ENCODE measurements at places on chromosomes 11 and 22.

GRCh38 chr11:87137711-87138110 lies 100.0 kb downstream of the TMEM135 start:
- DNase-seq, result no peak

DNA sequence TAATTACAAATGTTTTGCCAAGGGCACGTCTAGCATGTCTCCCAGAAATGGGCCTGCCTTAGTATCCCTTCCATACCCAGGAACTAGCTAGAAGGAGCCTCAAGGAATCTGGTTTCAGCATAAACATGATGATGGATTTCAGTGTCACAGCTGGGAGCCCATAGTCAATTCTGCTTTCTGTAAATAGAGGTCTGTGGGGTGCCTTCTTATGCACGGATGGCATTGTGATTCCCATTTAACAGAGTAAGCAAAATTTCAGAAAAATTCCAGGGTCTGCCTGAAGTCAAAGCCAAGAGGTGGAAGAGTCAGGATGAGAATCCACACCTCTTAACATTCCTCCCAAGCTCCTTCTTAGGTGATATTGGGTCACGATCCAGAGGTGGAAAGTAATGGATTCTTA lies 12.1 kb downstream of the DUSP18 start:
- DNase-seq, result no peak

GRCh38 chr11:27688076-27688475 lies 12.2 kb downstream of the BDNF start:
- DNase-seq, result no peak

GRCh38 chr11:110085255-110085838 lies 7.8 kb upstream of the ZC3H12C start:
- DNase-seq, result no peak

GRCh38 chr11:109018639-109019038 lies 353.8 kb downstream of the DDX10 start:
- no peak for DNase-seq

DNA sequence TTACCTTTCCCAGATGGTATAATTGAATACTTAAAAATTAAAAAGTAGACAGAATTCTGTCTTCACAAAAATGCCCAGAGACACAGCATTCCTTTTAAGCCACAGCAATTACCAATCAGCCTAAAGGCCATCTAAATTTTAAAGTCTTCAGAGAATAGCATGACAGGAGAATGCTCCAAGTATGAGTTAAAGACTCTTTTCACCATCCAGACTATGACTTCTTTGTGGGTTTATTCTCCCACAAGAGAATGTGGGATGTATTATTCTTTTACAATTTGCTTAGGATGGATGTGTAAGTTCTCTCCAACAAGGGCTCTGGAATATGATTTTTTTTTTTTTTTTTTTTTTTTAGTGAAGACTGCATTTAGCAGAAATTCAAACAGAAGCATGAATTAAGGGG lies 249.9 kb downstream of the TTC28 start:
- no peak for DNase-seq

- DNase-seq, result peak; percentile 29
These were observed 33.0 kb downstream of the SERGEF start for GRCh38 chr11:17979770-17980371.

GRCh38 chr22:46673662-46674236 lies 53.6 kb downstream of the GRAMD4 start:
- peak; percentile 45 for DNase-seq

- no peak for DNase-seq
These were observed 41.4 kb downstream of the MCHR1 start for GRCh38 chr22:40720538-40721256.

GRCh38 chr11:116931206-116931953 lies 94.0 kb upstream of the APOA1 start:
- peak; percentile 61 for DNase-seq

DNA sequence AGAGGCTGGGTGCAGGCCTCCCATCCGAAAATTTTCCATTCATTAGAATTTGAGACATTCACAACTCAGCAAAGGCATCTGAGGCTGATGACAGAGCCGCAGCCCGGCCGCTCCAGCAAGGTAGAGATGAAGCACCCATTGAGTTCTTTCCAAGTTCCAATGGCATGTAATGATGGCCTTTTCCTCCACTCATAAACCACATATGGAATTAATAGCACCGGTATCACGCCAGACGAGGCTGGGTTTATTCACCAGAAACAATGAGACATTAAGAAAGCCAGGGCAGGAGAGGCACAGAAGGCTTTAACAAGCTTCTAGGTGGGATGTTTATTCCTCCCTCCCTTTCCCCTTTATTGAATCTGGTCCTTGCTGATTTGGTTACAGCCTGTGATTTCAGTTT lies 534.4 kb downstream of the MN1 start:
- DNase-seq, result no peak

DNA sequence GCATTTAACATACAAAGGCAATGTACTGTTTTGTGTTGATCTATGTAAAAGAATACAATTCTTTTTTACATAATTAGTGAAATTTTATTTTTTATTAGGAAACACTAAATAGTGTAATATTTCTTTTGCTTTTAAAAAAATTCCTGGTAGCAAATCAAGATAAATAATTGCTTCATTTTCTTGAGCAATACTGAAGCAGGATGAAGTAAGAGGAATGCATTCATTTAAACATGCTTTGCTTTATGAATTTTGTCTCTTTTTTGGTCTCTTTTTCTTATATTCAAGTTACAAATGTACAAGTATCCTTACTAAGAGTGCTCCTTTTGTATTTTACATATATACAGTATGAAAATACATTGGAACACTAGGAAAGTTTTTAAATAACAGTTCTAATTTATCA lies 144.4 kb upstream of the TEAD1 start:
- no peak for DNase-seq

GRCh38 chr11:134243913-134244312 lies 9.2 kb downstream of the THYN1 start:
- no peak for DNase-seq

DNA sequence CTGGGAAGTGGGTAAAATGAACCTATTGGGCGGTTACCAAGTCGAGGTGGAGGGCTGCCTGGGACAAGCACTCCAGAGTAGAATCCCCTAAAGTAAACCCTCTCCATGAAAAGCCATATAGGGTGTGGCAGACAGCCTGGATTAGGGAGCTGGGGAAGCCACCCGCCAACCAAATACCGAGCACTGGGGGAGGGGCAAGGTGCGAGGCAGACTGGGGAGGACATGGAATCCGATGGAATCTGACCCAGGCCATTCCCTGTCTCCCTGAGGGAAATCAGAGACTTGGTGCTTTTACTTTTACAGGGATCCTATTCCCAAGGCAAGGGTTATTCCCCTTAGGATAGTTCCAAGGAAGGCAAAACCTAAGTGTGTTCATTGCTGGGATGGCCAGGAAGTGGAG lies 130.9 kb upstream of the HSD17B12 start:
- no peak for DNase-seq

GRCh38 chr11:131962818-131963217 lies 592.4 kb downstream of the NTM start:
- DNase-seq, result no peak

- no peak for DNase-seq
These were observed 473.8 kb downstream of the OPCML start for GRCh38 chr11:133058501-133058900.

- DNase-seq, result peak; percentile 88
These were observed at the start of gene FERMT3 for GRCh38 chr11:64206457-64207255. TSS of gene FERMT3 (plus strand) at chr11:64206721. CDS start at chr11:64207365, 644 bp downstream.

GRCh38 chr11:127627629-127628457 lies 627.3 kb upstream of the KIRREL3 start:
- no peak for DNase-seq

DNA sequence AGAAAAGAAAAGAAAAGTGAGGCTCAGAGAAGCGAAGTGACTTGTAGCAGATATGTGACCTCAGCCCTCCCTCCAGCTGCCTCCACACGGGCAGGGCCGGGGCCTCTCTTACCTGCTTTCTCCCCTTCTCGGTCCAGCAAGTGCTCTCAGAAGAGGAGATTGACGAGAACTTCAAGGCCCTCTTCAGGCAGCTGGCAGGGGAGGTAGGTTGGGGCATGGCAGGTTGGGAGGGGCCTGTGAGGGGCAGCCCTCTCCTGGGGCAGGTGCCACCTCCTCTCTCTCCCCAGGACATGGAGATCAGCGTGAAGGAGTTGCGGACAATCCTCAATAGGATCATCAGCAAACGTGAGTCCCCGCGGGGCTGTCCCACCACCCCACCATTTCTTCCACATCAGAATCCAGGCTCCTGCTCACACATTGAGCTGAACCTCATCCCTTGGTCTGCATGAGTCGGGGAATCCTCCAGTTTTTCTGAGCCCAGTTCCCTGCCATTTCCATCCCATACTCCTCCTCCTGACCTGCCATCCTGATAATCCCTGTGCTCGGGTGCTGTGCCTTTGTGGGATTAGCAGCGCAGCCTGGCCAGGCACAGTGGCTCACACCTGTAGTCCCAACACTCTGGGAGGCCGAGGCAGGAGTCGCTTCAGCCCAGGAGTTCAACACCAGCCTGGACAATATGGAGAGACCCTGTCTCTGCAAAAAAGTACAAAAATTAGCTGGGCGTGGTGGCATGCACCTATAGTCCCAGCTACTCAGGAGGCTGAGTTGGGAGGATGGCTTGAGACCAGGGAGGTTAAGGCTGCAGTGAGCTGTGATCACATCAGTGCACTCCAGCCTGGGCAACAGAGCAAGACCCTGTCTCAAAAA lies 26.4 kb downstream of the CAPN1 start:
- peak; percentile 3 for DNase-seq

GRCh38 chr11:32280339-32280738 lies 155.0 kb downstream of the WT1 start:
- no peak for DNase-seq

DNA sequence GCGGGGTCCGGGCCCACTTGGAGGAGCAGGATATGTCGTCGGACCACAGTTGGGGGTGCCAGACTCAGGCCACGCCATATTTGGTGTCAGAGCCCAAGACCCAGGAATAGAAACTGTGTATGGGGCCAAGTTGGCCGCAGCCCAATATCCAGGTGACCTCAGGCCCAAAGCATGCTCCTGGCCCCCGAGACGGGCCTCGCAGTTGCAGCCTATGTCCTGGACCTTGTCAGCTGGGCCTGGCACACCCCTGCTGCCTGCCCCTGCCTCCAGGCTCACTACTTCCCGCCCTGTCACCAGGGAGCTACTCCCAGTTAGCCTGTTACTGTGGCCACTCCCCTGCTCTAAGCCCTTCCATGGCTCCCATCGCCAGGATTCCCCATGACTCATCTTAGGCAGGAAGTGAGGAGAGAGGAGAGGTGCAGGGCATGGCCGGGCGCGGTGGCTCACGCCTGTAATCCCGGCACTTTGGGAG lies 23.1 kb downstream of the A4GALT start:
- DNase-seq, result no peak

DNA sequence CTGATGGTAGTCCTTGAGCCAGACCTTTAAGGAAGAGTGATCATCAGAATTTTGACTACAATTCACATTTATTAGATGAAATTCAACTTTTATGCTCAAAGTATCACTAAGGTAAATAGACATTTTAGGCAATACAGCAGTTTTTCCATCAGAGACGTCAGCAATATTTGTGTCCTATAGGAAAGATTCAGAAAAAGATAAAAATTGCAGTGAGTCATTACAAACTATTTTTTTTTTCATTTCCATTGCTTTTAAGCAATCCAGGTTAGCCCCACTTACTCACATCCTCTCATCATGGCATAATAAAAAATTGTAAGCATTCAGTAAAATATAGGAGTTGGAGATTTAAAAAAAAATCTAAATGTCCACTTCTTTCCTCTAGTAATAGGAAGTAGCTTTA lies 46.9 kb downstream of the MSANTD4 start:
- DNase-seq, result no peak

- DNase-seq, result no peak
These were observed 14.8 kb downstream of the APLNR start for GRCh38 chr11:57222239-57222638.

DNA sequence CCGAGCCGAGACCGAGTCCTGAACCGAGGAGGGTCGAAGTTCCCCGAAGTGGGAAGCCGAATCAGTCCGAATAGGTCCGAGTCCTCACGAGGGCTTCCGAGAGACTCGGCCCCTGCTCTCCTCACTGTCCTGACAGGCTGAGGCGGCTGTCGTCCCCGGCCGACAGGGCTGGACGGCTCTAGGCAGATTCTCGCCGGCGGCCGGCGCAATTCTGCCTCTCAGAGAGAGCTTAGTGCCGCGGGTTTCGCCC lies 191 bp upstream of the DEAF1 start:
- DNase-seq, result no peak

DNA sequence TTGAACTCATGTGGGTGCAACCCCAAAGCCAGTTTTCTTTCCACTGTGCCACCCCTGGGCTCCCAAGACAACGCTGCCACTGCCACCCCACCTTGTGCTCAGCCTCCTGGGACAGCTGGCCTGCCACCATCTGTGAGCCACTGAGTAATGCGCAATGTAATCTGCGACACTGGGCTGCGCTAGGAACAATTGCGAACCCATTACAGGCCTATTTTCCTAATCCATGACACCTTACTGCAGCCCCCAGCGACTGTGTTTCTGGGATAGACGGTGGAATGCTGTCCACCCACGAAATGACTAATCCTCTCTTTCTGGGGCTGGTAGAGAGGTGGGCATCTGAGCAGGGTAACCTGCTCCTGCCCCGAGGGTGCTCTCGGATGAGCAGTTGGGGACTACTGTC lies 22.2 kb downstream of the FLRT1 start:
- no peak for DNase-seq

DNA sequence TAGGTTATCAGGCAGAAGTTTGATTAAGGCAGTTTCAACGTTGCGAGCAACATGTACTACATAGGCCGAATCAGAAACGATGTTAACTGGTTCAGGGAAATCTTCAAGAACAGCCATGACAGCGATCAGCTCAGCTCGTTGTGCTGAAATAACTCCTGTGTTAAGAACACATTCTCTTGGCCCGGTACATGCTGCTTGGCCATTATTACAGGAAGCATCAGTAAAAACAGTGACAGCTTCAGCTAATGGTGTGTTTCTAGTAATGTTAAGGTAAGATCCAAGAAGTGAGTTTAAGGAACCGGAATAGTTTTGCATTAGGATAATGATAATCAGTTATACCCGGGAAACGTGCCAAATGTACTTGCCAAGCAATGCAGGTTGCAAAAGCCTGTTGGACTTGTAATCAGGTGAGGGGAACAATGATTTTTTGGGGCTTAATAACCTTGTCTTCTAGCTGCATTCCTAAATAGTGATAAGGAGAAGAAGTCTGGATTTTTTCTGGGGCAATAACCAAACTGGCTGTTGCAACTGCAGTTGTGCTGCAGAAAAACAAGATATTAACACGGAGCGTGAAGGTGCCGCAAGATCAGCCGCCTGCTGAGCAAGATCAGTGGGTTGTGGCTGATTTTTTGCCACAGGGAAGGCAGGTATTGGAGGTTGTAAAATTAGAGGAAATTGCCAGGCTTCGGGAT lies 14.3 kb downstream of the OR52K1 start:
- no peak for DNase-seq

- no peak for DNase-seq
These were observed 113.6 kb downstream of the BARX2 start for GRCh38 chr11:129489249-129489648.

- peak; percentile 90 for DNase-seq
These were observed at the start of gene OSM for GRCh38 chr22:30266445-30267381. TSS of gene OSM (minus strand) at chr22:30266851. CDS start at chr22:30266799, 52 bp downstream.

All from activated CD4-positive, alpha-beta memory T cell treated with anti-CD3 and anti-CD28 coated beads for 36 hours (primary cell).